ENCODE measurements at places on chromosomes 4 and X.

DNA sequence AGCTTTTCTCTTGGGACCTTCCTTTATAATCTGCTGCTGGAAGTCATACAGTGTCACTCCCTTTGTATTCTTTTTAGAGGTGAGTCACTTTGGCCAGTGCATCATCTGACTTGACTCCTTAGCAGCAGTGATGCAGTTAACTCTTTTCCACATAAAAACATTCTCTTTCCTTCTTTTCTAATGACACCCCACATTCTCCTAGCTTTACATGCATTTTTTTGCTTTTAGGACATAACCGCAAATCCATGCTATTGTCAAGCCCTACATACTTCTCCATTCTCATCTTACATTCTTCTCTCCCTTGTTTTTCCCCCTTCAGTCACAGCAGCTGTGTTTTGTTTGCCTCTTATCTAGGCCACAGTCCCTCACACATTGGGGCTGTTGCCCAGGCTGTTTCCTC is 55.1 kb downstream of the ZNF330 start:
- no peak for DNase-seq

DNA sequence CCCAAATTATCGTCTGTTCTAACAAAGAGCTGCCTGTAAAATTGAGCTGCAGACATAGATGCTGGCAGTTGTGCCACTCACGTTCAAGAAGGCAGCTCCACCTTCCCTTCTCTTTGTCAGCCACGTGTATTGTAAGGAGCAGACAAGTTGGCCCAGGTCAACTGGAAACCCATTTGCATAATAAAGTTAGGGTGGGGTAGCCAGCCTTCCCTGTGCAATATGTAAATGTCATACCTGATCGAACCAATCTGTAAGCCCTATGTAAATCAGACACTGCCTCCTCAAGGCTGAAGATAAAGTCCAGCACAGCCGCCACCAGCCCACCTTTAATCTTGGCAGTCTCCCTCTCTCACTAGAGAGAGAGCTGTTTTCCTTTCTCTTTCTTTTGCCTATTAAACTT is 117.2 kb downstream of the TMEM144 start:
- no peak for DNase-seq

GRCh38 chrX:109343671-109344070 is 138.2 kb downstream of the GUCY2F start:
- DNase-seq: no peak

DNA sequence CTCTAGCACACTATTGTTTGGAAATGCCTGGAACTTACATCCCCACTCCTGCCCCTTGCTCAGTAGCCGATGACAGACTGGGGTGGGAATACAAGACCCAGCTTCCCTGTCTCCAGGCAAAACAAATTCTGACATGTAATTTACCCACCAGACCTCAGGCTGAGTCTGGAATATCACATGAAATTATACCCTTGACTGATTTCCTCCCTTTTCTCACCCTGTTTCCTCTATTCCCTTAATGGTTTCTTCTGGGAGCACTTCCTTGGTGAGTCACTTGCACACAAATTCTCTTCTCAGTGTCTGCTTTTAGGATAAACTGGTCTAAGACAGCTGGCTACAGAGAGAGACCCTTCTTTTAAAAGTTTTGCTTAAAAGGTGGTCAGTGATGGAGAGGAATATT is 65.8 kb upstream of the DIPK2B start:
- DNase-seq: no peak

DNA sequence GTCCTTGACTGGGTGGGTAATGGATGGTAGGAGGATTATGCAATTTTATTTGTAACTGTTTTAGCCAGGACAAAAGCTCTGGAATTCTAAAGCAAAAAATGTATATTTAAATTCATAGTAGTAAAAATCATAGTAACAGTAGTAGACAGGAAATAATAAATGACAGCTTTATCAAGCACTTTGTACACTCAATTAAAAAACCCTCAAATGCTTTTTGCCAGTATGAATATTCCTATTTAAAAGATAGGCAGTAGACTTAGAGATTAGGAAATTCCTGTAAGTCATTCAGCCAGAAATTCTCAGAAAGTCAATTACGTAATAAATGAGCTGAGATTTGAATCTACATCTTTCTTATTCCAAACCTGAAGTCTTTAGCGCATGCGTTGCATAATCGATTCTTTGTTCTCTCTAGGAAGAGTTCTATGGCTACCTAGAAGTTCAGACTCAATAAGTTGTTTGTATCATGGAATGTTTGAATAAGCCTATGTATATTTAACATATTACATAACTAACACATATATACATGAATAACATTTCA is 2.5 kb downstream of the AADAT start:
- DNase-seq: no peak

DNA sequence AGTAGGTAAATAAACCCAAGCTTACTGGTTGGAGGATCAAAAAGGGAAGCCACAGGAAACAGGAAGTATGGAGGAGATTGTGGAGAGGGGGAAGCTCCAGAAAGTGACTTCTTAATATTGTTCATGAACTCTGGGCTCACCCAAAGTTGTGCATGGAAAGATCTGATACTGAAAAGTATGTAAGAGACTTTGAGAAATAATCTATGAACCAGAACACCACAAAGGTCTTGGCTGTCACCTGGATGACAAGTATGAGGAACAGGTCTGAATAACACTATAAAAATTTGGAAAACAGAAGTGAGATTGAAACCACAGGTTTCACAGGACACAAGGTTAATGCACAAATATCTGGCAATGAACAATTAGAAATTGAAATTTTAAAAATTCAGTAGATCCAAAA is 567.4 kb downstream of the INPP4B start:
- DNase-seq: no peak

GRCh38 chrX:147738265-147738664 is 173.5 kb upstream of the FMR1 start:
- DNase-seq: no peak
